Naive thymus-derived CD4-positive, alpha-beta T cell (primary cell): ENCODE measurements at places on chromosomes 11 and 22. TPM values are rescaled to one million over a fixed set of nuclear protein-coding genes. Genes with fewer than 3 reads are reported as not detected.
A peak's percentile ranks its signal among the peaks of the same experiment; 100 is the strongest.

Gene MS4A12
- not detected for total RNA-seq

Gene LRP4
- not detected in 2 replicates for total RNA-seq

GRCh38 chr11:38460896-38461295 lies 1862.9 kb upstream of the RAG2 start:
- no peak for DNase-seq
- H3K27ac ChIP-seq, result no peak overlapping the region
- no peaks in the 10 kb centered on the region for H3K4me1 ChIP-seq
- H3K4me3 ChIP-seq, result no peak overlapping the region
- H3K36me3 ChIP-seq, result no peaks in the 10 kb centered on the region
- no peaks in the 10 kb centered on the region for H3K27me3 ChIP-seq

GRCh38 chr11:72829884-72830533 lies 15.8 kb downstream of the ATG16L2 start:
- no peak overlapping the region for H3K4me3 ChIP-seq
- H3K36me3 ChIP-seq, result no peaks in the 10 kb centered on the region
- H3K27ac ChIP-seq, result no peak overlapping the region
- H3K27me3 ChIP-seq, result no peaks in the 10 kb centered on the region
- peaks cover 4% of the 10 kb centered on the region for H3K4me1 ChIP-seq
- no peak for DNase-seq

GRCh38 chr11:111737444-111738210 lies 28.6 kb downstream of the PPP2R1B start:
- DNase-seq, result no peak
- no peaks in the 10 kb centered on the region for H3K4me1 ChIP-seq
- H3K4me3 ChIP-seq, result no peak overlapping the region
- H3K27ac ChIP-seq, result no peak overlapping the region
- H3K36me3 ChIP-seq, result peaks cover 28% of the 10 kb centered on the region

DNA sequence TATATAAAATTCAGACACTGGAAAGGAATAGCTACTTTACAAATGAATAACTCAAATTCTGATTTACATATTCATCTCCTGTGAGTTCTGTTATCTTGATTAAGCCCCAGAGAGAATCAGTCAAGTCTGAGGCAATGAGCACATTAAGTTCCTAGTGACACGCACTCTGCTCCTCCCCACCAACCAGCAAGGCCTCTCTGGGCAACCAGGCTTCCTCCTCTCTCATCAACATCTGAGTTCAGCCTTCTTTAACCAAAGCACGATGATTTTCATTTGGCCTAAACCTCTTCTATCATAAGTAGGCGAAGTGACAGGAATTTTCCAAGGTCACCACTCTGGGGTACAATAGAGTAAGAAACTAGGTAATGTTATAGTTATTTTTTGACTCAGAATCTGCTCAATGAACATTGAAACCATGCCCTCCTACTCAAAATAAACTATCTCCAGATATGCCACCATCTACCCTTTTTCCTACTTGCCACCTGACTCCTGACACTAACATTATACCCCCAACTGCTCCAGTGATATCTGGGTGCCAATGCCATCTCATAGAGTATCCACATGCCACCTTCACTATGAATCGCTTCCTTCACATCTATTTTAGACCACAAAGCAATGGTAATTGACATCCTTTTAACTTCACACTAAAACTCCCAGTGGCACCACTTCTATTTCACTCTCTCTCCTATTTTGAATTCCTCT lies 114.8 kb downstream of the FAM76B start:
- H3K4me1 ChIP-seq, result no peaks in the 10 kb centered on the region
- no peaks in the 10 kb centered on the region for H3K27me3 ChIP-seq
- peak; percentile 20 for DNase-seq
- no peak overlapping the region for H3K4me3 ChIP-seq

- H3K36me3 ChIP-seq, result no peaks in the 10 kb centered on the region
- peaks cover 18% of the 10 kb centered on the region for H3K27me3 ChIP-seq
- DNase-seq, result no peak
- H3K4me3 ChIP-seq, result no peak overlapping the region
- no peak overlapping the region for H3K27ac ChIP-seq
These were observed 3.4 kb downstream of the SLC17A6 start for GRCh38 chr11:22341588-22341931.

- no peaks in the 10 kb centered on the region for H3K36me3 ChIP-seq
- no peak overlapping the region for H3K27ac ChIP-seq
- H3K27me3 ChIP-seq, result no peaks in the 10 kb centered on the region
These were observed 1.8 kb upstream of the KRTAP5-4 start for GRCh38 chr11:1623716-1624115.

DNA sequence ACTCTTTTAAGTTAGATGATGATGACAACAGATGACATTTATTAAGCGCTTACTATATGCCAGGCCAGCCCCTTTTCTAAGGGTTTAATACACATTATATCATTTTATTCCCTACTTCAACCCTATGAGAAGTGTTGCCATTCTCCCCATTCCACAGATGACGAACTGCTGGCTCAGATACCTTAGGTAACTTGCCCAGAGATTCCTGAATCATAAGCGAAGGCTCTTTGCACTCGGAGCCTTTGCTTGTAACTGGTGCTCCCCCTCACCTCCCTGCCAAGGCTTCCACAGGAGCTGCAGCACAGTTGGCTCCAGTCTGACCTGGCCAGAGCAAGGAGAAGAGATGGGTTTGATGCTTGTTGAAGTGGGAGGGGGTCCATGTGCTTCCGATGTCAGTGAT lies 43.0 kb downstream of the DBX1 start:
- DNase-seq, result no peak
- no peaks in the 10 kb centered on the region for H3K27me3 ChIP-seq
- H3K36me3 ChIP-seq, result no peaks in the 10 kb centered on the region
- H3K4me1 ChIP-seq, result no peaks in the 10 kb centered on the region
- no peak overlapping the region for H3K27ac ChIP-seq
- no peak overlapping the region for H3K4me3 ChIP-seq

GRCh38 chr22:41267958-41268357 lies 18.0 kb downstream of the RANGAP1 start:
- peaks cover 20% of the 10 kb centered on the region for H3K36me3 ChIP-seq
- no peak for DNase-seq
